ENCODE measurements at places on chromosomes 7 and 10. TPM values are rescaled to one million over a fixed set of nuclear protein-coding genes. Genes with fewer than 3 reads are reported as not detected.

GRCh38 chr7:155481764-155482163 lies 23.8 kb downstream of the EN2 start:
- no peak overlapping the region for H3K4me3 ChIP-seq
- H3K4me1 ChIP-seq = no peaks in the 10 kb centered on the region
- H3K36me3 ChIP-seq = no peaks in the 10 kb centered on the region

GRCh38 chr7:39353615-39354376 lies 212.4 kb upstream of the YAE1 start:
- DNase-seq = peak; percentile 79
- H3K27ac ChIP-seq = no peak overlapping the region
- no peak overlapping the region for H3K4me3 ChIP-seq

DNA sequence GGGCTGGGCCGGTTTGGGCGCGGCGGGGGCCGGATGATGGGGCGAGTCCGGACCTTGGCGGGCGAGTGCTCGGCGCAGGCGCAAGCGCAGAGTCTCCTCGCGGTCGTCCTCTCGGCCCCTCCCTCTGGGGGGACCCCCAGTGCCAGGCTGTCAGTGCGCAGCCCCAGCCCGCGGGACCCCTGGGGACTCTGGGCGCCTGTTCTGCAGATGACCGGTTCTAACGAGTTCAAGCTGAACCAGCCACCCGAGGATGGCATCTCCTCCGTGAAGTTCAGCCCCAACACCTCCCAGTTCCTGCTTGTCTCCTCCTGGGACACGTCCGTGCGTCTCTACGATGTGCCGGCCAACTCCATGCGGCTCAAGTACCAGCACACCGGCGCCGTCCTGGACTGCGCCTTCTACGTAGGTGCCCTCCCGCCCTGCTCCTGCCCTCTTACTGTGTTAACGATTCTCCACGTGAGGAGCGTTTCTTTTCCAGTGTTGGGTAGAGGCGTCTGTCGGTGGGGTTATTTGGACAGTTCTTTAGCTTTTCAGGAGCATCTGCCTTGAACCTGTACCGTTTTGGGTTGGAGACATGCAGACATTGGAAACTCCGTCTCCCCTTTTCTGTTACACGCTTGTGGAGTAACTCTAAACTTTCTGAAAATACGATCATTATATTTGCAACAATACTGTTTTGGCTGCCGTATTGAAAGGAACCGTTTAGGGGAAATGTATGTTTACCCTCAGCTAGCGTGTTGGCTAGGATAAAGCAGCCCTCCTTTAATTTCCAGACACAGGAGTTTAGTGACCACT lies 706 bp downstream of the BUB3 start:
- peak overlapping the region; percentile 80 for H3K4me3 ChIP-seq
- no peaks in the 10 kb centered on the region for H3K27me3 ChIP-seq
- peak; percentile 86 for DNase-seq
- H3K27ac ChIP-seq = no peak overlapping the region

- H3K27ac ChIP-seq = no peak overlapping the region
- no peaks in the 10 kb centered on the region for H3K36me3 ChIP-seq
- peaks cover 6% of the 10 kb centered on the region for H3K4me1 ChIP-seq
- DNase-seq = no peak
- no peak overlapping the region for H3K4me3 ChIP-seq
These were observed 35.9 kb downstream of the SVIL start for GRCh38 chr10:29598851-29599311.

GRCh38 chr10:67976292-67977245 lies 92.1 kb downstream of the SIRT1 start:
- H3K36me3 ChIP-seq = no peaks in the 10 kb centered on the region
- no peaks in the 10 kb centered on the region for H3K27me3 ChIP-seq
- no peaks in the 10 kb centered on the region for H3K4me1 ChIP-seq
- DNase-seq = no peak
- H3K4me3 ChIP-seq = no peak overlapping the region
- no peak overlapping the region for H3K27ac ChIP-seq

DNA sequence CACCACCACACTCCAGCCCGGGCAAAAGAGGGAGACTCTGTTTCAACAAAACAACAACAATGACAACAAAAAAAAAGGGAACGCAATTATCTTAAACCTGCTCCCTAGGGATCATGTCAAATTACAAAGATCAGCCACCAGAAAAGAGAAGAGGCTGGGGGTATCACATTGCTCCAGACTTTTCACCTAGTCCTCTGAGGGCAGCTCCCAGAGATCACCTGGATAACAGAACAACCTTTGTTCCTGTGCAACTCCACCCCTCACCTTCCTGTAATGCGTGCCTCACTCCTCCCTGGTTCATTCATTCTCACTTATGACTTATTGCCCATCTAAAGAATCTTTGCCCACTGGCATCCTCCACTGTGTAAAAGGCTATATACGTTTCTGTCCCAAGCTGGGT lies 31.8 kb downstream of the SVOPL start:
- no peak overlapping the region for H3K4me3 ChIP-seq
- no peaks in the 10 kb centered on the region for H3K36me3 ChIP-seq
- no peaks in the 10 kb centered on the region for H3K4me1 ChIP-seq
- DNase-seq = no peak

DNA sequence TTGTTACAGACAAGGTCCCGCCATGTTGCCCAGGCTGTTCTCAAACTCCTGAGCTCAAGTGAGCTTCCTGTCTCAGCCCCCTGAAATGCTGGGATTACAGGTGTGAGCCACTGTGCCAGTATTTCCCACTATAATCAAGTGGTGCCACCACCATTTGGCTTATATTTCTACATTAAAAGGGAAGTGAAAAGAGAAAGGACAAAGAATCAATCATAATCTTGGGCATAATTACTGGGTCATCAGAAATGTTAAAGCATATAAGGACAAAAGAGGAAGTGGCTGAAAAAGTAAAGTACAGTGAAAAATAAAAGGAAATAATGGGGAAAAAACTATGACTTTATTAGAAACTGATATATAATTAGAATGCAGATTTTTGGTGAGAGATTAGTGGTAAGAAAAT lies 25.7 kb upstream of the ENTPD1 start:
- DNase-seq = no peak
- H3K27ac ChIP-seq = no peak overlapping the region
- no peak overlapping the region for H3K4me3 ChIP-seq
- no peaks in the 10 kb centered on the region for H3K4me1 ChIP-seq

GRCh38 chr10:79137826-79138225 lies 69.1 kb downstream of the ZMIZ1 start:
- H3K36me3 ChIP-seq = peaks cover 2% of the 10 kb centered on the region
- no peak overlapping the region for H3K27ac ChIP-seq
- no peaks in the 10 kb centered on the region for H3K4me1 ChIP-seq
- DNase-seq = peak; percentile 68

DNA sequence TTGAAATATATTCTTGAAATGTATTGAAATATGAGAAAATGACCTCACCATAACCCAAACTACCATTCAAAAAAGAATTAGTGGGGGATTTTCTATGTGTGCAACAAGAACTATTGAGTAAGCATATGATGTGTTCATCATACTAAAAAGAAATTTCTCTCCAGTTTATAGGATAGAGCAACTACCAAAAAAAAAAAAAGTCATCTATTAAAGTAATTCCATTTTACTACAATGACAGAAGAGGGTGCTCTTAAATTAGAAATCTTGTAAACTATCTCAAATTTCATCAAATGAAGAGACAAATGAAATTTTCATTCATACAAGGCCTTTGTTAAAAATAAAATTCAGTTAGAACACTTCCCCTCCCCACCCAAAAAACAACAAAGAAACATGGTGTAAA lies 195.4 kb upstream of the PLXDC2 start:
- DNase-seq = no peak
- no peak overlapping the region for H3K27ac ChIP-seq
- no peaks in the 10 kb centered on the region for H3K27me3 ChIP-seq
- no peaks in the 10 kb centered on the region for H3K4me1 ChIP-seq
- H3K36me3 ChIP-seq = no peaks in the 10 kb centered on the region

DNA sequence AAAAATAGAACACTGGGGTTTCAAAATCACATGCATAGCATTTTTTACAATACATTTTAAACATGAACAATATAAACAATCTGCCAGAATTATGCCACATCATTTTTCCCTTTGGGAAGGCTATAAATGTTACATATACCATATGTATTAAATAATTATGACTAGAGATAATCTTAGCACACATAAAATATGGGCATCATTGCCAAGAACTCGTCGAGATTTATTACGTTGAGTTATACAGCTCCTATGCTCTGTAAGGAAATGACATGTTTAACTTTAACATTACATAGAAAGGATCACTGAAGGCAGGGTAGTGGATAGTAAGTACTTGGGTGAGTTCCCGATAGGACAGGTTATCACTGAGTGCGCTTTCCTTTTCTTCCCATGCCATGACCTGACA lies 267.8 kb downstream of the PARD3 start:
- DNase-seq = no peak
- no peak overlapping the region for H3K4me3 ChIP-seq
- H3K4me1 ChIP-seq = no peaks in the 10 kb centered on the region
- no peaks in the 10 kb centered on the region for H3K27me3 ChIP-seq
- H3K27ac ChIP-seq = no peak overlapping the region
- no peaks in the 10 kb centered on the region for H3K36me3 ChIP-seq

DNA sequence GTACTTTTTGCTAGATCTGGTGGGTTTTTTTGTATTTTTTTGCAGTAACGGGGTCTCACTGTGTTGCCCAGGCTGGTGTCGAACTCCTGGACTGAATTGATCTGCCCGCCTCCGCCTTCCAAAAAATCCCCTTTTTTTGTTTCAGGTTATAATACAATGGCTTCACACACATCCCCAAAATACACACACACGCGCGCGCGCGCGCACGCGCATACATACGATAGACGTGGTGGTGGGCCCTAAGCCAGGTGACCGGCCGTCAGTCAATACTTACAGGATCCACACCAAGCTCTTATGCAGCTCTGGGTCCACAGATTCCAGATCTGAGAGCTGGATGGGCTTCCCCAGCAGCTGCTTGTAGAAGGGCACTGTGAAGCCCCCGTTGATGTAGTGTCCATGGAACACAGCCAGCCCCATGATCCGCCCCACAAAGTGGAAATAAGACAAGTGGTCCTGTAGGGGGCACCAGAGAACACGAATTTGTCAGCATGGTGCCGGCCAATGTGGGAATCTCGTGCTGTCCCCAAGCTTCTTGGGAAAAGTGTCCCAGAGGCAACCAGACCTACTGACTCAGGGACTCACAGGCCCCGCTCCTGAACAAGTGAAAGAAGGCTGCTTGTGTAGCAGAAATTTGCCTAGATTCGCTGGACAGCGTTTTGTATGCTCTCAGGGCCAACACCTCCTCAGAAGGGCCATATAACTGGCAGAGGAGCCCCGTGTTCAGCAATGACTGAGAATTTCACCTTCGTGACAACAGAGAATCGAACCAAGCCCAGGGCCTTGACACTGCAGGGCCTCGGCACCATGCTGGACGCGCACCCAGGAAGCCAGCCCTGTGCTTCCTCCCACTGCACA lies 103.6 kb downstream of the SMURF1 start:
- H3K4me1 ChIP-seq = no peaks in the 10 kb centered on the region
- DNase-seq = peak; percentile 92
- no peak overlapping the region for H3K4me3 ChIP-seq

- H3K4me1 ChIP-seq = no peaks in the 10 kb centered on the region
- DNase-seq = peak; percentile 96
- H3K36me3 ChIP-seq = peaks cover 3% of the 10 kb centered on the region
- peak overlapping the region; percentile 49 for H3K27ac ChIP-seq
- H3K27me3 ChIP-seq = no peaks in the 10 kb centered on the region
- no peak overlapping the region for H3K4me3 ChIP-seq
These were observed 7.2 kb upstream of the PGAM2 start for GRCh38 chr7:44072364-44073231.

- H3K4me1 ChIP-seq = no peaks in the 10 kb centered on the region
- H3K4me3 ChIP-seq = no peak overlapping the region
These were observed 256.5 kb downstream of the FRMD4A start for GRCh38 chr10:14074062-14074884.

DNA sequence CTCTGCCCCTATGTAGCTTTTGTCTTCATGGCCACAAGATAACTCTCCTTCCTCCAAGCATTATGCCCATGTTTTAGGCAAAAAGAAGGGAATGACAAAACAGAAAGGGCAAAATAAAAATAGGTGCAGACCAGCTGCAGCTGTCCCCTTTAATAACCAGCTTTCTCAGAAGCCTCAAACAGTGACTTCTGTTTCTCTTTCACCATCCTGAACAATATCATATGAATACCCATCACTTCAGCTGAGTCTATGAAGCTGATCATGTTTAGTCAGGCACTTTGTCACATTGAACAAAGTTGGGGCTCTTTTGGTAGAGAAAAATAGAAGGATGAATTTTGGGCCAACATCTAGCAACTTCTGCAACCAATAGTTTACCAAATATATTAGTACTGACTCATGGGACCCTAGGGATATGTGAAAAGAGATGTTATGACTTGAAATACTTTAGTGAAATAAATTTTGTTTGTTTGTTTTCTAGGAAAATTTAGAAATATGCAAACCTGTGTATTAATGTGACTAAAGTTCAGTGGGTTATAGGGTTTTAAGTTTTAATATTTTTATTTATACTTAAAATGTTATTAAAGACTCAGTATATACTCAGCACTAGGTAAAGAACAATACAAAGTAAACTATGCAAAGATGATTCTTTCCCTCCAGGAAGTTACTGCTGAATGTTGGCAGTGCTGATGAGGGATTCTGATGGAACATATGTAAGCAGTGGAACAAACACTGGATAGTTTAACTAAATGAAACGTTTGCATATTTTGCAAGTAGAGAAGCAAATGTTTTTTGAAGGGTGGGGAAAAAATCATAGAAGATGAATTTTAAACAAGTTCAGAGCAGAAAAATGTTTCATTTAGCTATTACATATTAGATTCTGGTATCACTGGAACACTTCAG lies 133.7 kb downstream of the FOXP2 start:
- H3K4me1 ChIP-seq = no peaks in the 10 kb centered on the region
- no peaks in the 10 kb centered on the region for H3K27me3 ChIP-seq
- no peaks in the 10 kb centered on the region for H3K36me3 ChIP-seq
- DNase-seq = no peak
- no peak overlapping the region for H3K27ac ChIP-seq

- H3K27ac ChIP-seq = no peak overlapping the region
- H3K4me3 ChIP-seq = no peak overlapping the region
- no peaks in the 10 kb centered on the region for H3K36me3 ChIP-seq
- H3K27me3 ChIP-seq = no peaks in the 10 kb centered on the region
These were observed 279.4 kb upstream of the HABP2 start for GRCh38 chr10:113273181-113274163.

GRCh38 chr7:115019882-115020605 lies 98.2 kb downstream of the MDFIC start:
- H3K27ac ChIP-seq = no peak overlapping the region
- no peak overlapping the region for H3K4me3 ChIP-seq
- no peaks in the 10 kb centered on the region for H3K4me1 ChIP-seq
- H3K27me3 ChIP-seq = no peaks in the 10 kb centered on the region
- DNase-seq = no peak

- no peak overlapping the region for H3K4me3 ChIP-seq
- no peaks in the 10 kb centered on the region for H3K36me3 ChIP-seq
- no peaks in the 10 kb centered on the region for H3K27me3 ChIP-seq
- H3K27ac ChIP-seq = no peak overlapping the region
- peaks cover 5% of the 10 kb centered on the region for H3K4me1 ChIP-seq
These were observed 4.4 kb downstream of the RNF216 start for GRCh38 chr7:5776894-5777660.

HOXA4 gene
- total RNA-seq = 5.6 TPM

SFRP4 gene
- 302 TPM for total RNA-seq

CD36 gene
- total RNA-seq = 114 TPM

RBM20 gene
- total RNA-seq = 11.2 TPM

KLLN gene
- 0.66 TPM for total RNA-seq

CRHR2 gene
- total RNA-seq = 1.5 TPM

C10orf53 gene
- not detected for total RNA-seq

LMOD2 gene
- not detected for total RNA-seq

VWDE gene
- 0.55 TPM for total RNA-seq

LGI1 gene
- total RNA-seq = 1.8 TPM

All from aorta (tissue), 5 donors.